ENCODE measurements at places on chromosomes 3 and 15.

DNA sequence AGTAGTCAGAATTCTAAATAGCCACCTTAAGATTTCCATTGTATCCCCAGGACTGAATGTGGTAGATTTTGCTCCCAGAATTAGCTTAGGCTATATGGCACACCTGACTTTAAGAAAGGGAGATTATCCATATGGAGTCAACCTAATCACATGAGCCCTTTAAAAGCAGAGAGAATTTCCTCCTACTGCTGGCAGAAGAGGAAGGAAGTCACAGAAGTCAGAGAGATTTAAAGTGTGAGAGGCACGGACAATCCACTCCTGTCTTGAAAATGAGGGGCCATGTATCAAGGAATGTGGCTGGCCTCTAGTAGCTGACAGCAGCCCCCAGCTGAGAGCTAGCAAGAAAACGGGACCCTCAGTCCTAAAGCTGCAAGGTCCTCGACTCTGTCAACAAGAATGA lies 26.8 kb downstream of the LRRC31 start:
- no peak for DNase-seq

GRCh38 chr3:29212789-29213433 lies 68.0 kb upstream of the RBMS3 start:
- DNase-seq, result no peak

GRCh38 chr15:75620058-75620820 lies 5.3 kb downstream of the SNUPN start:
- no peak for DNase-seq

GRCh38 chr3:1527786-1528185 lies 435.0 kb downstream of the CNTN6 start:
- no peak for DNase-seq

- no peak for DNase-seq
Observed at GRCh38 chr15:88580532-88580931, 34.1 kb upstream of the DET1 start.

DNA sequence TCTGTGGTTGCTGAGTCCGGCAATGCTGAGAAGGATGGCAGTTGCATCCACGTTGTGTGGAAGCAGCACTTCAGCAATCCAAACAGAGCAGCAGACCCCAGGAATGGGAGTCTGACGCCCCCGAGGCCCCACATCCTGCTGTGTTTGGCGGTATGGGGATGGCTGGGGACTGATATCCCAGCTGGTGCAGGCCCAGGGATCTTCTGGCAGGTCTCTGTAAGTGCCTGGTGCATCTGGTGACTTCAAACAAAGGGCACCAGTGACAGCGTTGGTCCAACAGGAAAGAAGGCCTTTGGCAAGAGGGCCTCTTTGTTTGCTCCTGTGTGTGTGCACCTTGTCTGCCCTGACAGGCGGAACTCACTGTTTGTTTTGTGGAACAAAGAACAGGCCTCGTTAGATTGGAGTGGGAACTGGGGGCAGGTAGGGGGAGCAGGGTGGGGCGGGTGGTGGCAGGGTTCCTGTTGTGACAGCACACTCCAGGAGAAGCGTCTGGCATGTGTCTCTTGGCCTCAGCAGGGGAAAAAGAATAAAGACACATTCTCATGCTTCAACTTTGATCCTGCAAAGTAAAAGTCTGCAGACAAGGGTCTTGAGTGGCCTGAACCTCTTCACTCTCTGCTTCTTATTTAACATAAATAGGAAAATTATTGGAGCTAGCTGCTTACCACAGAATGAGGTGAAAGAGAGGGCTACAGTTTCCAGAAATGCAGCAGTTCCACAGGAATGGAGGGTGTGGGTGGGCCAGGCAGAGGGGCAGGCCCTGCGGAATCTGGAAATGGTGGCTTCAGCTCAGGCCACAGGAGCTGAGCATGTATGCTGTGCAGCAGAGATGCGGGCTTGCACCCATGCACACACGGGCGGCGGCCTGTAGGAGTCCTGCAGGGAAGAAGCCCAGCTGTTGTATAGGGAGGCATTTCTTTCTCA lies 94.5 kb upstream of the MYZAP start:
- no peak for DNase-seq

GRCh38 chr15:76866008-76866407 lies 39.1 kb downstream of the SCAPER start:
- no peak for DNase-seq

- DNase-seq, result no peak
Observed at GRCh38 chr3:1007866-1008265, 85.0 kb upstream of the CNTN6 start.

DNA sequence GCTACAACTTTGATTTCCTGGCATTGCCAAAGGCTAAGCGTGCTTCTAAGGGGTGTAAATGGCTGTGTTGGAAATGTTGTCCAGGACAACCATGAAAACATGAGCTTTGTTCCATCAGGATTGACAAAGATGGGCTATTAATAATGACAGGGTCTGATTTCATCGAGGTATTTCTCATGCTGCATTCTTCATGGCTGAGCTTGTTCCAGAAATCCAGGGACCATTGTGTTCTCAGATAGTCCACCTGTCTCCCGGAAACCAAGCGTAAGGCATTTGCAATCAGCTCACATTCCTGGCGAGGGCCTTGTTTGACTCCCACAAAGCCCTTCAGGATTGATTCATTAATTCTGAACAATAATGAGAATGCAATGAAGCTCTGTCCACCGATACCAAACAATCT lies 111.3 kb downstream of the CD47 start:
- DNase-seq, result no peak

- no peak for DNase-seq
Observed at GRCh38 chr3:55364421-55364820, 122.7 kb downstream of the WNT5A start.

GRCh38 chr3:195042743-195043606 lies 228.0 kb downstream of the XXYLT1 start:
- no peak for DNase-seq

- DNase-seq, result no peak
Observed at GRCh38 chr3:144864646-144865045, 893.0 kb downstream of the DIPK2A start.

GRCh38 chr3:193872265-193872753 lies 263.6 kb upstream of the HES1 start:
- DNase-seq, result peak; percentile 48

- no peak for DNase-seq
Observed at GRCh38 chr15:36601952-36602351, 22.5 kb downstream of the CDIN1 start.

- no peak for DNase-seq
Observed at GRCh38 chr3:113166719-113167492, 44.5 kb upstream of the BOC start.

GRCh38 chr15:40325188-40325587 lies 1.7 kb downstream of the INAFM2 start:
- no peak for DNase-seq

- peak; percentile 71 for DNase-seq
Observed at GRCh38 chr3:128372281-128372680, 94.4 kb downstream of the DNAJB8 start.

GRCh38 chr15:61729646-61730045 lies 330.6 kb downstream of the VPS13C start:
- DNase-seq, result no peak

DNA sequence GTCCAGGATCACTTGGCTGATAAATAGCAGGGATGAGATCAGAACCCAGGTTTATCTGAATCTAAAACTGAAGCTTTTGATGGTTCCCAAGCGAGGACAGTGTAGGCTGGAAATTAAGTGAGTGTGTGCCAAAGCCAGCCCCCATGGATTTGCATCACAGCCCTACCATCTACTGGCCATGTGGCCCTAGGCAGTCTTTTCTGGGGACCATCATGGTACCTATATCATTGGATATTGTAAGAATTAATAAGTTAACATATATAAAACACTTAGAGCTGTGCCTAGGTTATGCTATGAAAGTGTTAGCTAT lies 32.8 kb upstream of the SSR3 start:
- DNase-seq, result no peak

DNA sequence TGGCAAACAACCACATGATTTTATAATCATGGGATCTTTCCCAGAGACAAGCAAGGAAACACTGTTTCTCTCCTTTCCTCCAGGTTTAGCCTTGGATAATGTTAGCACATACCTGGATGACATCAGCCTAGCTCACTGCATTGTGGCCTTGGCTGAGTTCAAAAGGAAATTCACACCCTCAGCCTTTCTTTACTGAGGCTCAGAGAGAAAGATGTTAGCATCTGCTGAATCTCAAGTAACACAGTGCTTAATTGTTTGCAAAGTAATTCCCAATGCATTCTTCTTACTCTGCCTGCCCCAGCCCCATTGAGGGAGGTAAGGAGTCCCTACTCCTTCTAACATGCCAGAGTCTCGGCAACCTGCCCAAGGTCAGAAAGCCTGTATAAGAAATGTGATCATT lies 432.2 kb upstream of the LMCD1 start:
- DNase-seq, result no peak

DNA sequence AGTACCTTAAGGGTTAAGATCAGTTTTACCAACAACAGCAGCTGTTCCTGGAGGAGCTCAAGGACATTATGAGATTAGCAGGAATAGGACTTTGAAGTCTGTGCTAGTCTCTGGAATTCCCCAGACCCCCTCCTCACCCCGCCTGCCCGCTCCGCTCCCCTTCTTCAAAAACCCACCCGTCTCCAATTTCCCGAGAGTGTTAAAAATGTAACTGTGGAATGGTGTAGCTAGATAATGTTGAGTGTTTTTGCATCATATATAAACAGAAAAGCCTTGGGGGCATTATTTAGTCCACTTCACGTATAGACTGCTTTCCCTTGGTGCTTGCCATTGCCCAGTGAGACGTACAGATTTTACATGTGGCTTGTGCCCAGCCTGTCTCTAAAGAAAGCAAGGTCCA lies 65.0 kb upstream of the SEMA6D start:
- no peak for DNase-seq

GRCh38 chr3:151900884-151901643 lies 27.6 kb downstream of the SUCNR1 start:
- no peak for DNase-seq

DNA sequence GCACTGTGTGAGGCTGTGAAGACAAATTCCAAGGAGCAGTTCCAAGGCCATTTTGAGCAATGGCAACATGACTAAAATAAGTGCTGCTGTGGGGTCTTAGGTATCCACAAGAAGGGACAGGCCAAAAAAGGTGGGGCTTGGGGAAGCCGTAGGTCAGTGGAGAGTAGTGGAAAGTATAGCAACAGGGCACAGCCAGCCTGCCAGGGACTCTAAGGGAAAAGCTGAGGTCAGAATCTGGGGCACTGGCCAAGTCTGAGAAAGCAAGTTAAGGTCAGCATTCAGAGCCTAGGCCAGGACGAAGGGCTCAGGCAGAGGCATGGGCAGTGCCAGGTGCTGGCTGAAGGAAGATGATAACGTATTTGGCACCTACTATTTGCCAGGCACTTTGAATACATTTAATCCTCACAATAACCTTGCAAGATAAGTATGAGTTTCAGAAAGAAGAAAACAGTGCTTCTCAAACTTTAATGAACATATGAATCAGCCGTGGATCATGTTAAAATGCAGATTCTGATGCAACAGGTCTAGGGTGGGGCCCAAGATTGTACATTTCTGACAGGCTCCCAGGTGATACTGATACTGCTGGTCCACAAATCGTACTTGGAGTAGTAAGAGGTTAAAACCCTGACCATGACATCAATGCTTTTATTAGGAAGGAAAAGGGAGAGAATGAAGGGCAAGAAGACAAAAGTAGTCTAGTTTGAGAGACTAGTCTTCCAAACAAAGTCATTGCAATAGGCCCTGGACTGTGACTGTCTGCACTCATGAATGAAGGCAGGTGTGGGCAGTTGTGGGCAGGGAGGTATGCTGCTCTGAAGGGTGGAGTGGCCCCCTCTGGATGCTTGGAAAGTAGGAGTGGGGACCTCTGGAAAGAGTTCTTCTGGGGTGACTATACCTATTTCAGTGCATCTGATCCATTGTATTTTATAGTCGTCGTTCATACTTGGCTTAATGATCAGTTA lies 106.3 kb upstream of the ANKRD28 start:
- DNase-seq, result no peak

- no peak for DNase-seq
Observed at GRCh38 chr3:87410110-87410509, 133.7 kb upstream of the POU1F1 start.

DNA sequence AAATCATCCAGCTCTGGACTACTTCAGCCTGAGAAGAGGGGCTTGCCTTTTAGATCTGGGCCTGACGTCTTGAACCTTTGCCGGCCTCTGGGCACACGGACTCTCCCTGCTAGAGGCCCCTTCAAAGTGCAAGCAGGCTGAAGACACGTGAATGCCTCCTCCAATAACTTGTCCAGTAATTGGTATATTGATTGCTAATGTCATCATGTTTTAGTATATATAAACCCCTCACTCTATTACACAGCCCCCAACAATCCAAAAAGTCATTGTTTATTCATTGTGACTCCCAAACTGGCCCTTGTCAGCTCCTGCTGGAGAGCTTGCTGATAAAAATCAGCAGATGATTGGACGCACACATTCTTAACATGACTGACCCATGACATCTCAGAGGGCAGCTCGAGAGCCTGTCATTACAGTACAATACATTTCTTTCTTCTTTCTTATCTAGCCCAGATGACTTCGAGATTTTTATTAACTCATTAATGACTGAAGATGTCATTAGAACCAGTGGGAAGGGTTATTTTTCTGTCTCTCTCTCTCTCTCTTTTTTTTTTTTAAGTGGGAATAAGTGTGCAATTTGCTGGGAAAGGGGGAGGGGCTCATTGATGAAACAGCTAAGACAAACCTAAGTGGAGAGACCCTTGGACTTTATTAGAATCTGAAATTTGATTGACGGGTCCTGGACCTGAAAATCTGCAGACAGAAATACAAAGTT lies 65.5 kb upstream of the NR2F2 start:
- no peak for DNase-seq

DNA sequence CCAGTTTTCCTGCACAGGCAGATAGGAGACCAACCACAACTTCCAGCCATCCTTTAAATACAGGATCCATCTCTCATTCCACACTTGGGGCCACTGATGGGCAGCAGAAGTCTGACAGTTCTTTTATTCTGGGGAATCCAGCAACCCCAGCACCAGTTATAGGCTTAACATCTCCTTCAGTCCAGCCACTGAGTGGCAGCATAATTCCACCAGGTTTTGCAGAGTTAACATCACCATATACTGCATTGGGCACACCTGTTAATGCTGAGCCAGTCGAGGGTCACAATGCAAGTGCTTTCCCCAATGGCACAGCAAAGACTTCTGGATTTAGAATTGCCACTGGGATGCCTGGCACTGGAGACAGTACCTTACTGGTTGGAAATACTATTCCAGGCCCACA lies 2.9 kb downstream of the NPAP1 start:
- no peak for DNase-seq

- peak; percentile 88 for DNase-seq
Observed at GRCh38 chr3:126389112-126389793, 5.5 kb upstream of the CFAP100 start.

- no peak for DNase-seq
Observed at GRCh38 chr3:97835761-97836160, 13.9 kb downstream of the CRYBG3 start.

GRCh38 chr3:31277582-31277981 lies 255.1 kb upstream of the STT3B start:
- no peak for DNase-seq

Measured in GM13977 (cell line).